Activated CD4-positive, alpha-beta T cell treated with anti-CD3 and anti-CD28 coated beads, Interleukin-2, amount 50 U/mL, for 24 hours (primary cell): ENCODE measurements at places on chromosomes 4 and X.

DNA sequence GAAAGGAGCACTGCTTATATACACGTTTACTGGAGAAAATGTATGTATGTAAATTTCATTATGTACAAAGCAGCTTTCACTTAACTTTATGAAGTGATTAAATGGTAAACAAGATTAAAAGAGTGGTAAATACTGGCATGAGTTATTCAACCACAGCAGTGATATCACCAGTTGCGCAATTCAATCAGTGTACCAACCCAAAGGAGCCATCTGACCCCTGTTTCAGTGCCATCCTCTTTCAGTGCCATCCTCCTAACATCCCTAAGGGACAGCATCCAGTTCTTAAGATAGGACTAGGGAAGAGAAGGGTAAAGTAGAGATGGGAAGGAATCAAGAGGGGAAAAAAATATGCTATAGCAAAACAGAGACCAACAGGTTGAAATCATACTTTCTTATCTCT, 16.2 kb downstream of the HPF1 start:
- DNase-seq: no peak

DNA sequence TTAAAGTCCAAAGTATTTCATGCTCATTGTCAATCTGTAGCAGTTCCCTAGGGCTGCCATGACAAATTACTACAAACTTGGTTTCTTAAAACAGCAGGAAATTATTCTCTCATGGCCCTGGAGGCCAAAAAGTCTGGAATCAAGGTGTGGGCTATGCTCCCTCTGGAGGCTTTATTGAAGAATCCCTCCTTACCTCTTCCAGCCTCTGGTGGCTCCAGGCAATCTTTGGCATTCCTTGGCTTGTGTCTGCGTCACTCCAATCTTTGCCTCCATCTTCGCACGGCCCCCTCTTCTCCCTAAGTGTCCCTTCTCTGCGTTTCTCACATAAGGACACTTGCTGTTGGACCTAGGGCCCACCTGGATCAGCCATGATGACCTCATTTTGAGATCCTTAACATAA, 170.4 kb downstream of the SMIM20 start:
- no peak for DNase-seq

DNA sequence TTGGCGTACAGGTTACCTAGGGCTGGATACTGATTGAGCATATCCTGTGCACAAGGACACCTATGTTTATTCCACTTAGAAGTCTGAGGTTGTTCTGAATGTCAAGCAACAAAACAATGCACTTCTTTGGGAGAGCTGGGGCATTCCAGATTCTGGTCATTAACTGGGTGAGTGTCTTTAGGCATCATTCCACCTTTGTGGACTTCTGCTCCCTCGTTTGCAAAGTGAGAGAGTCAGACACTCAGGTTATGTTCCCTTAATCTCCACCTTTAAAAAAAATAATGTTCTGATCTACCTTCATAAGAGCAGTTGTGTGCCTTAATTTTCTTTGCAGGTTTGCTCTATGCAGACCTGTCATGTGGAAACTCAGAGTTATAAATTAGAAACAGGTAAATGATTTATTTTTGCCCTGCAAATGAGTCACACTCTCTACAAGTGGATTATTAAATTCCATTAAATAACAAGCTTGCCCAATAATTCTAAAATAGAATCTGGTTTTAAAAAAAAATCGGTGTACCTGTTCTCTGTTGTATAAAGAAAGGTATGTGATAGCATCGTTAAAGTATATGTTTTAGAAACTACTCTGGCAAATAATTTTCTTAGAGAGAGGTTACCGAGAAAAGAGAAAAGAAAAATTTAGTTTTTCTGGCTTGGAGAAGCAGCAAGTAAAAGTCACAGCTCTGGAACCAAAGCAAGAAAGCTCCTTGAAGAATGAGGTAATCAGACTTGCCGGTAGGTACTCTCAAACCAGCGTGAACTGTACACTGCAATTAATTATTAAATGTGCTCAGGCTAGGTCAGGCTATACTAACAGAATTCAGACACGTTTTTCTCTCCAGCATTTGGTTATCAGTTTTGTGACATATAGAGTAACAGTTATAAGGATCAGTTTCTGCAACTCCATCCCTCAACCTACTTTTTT, 93.2 kb downstream of the SORBS2 start:
- DNase-seq: no peak

DNA sequence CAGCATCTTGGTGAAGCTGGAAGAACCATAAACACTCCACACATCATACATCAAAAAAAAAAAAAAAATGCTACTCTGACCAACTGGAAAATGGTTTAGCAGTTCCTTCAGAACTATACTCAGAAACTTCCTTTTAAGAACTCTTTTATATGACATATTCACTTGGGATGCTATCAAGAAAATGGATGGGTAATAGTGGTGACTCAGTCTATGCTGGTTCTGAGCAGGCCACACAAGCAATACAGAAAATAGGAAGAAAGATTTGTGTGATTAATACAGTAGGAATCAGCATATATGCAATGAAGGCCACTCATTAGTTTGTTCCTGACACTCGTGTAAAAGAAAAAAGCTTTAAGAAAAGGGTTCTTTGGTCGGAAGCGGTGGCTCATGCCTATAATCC, 123.5 kb upstream of the FAT4 start:
- DNase-seq: no peak

DNA sequence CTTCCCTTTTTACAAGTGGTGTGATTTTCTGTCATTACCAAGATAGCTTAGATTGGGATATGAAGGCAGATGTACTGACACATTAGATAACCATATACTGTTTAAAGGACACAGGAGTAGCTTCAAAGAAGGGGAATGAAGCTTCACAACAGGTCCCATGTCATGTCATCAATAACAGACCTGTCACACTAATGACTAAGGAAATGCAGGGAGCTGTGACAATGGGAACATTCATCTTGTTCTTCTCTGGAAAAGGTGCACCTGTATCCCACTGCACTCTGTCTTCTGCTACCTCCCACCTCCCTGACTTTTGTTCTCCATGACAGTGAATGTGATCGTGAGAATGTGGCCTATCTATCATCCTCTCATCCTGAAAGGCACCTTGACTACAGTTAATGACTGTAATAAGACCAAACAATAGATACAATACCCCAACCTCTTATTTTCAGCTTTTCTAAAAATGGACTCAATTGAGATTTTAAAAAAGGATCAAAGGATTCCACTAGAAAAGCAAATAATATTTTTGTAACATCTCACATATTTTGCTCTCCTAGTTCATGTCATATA, 472.5 kb downstream of the STPG2 start:
- no peak for DNase-seq

DNA sequence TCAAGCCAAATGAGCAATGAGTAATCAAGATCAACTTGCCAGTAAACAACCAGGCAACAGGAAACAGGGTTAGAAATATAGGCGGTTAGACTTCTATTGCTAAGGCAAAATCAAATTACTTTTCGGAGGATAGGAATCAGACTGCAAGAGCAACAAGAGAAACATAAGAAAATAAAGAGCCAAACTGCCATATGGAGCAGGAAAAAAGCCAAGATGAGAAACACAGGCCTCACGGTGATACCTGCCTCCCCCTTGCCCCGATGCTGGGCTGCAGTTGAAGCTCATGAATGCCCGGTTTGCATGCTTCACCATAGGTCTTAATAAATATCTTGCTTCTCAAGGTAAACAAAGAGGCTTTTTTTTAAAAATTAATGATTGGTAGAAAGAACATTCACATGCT, 158.4 kb upstream of the MAGEC2 start:
- DNase-seq: no peak

DNA sequence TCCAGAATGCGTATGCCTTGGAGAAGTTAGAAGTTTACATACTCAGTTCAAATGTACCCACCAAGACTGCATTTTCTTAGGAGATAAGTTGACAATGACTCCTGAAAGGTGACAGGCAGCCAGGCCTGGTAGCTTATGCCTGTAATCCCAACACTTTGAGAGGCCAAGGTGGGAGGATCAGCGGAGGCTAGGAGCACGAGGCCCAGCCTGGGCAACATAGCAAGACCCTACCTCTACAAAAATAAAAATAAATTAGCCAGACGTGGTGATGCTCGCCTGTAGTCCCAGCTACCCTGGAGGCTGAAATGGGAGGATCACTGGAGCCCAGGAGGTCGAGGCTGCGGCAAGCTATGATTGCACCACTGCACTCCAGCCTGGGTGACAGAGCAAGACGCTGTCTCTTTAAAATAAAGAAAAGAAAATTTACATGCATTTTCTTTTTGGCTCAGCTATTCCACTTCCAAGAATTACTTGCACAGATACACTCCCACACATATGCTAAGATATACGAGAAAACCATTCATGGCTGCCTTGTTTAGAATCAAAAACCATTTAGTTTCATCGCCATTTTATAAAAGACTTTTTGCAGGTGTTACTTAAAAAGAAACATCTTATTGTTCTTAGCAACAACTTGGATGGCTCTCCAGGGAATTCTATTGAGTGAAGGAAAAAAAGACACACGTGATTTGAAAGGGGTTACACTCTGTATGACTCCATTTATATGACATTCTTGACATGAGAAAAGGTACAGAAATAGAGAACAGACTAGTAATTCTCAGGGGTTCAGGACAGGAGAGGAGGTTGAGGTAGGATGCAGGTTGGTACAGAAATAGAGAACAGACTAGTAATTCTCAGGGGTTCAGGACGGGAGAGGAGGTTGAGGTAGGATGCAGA, 66.3 kb downstream of the DHRSX start:
- no peak for DNase-seq

- DNase-seq: no peak
Measured at GRCh38 chrX:108114541-108114940, 23.0 kb downstream of the ATG4A start.

DNA sequence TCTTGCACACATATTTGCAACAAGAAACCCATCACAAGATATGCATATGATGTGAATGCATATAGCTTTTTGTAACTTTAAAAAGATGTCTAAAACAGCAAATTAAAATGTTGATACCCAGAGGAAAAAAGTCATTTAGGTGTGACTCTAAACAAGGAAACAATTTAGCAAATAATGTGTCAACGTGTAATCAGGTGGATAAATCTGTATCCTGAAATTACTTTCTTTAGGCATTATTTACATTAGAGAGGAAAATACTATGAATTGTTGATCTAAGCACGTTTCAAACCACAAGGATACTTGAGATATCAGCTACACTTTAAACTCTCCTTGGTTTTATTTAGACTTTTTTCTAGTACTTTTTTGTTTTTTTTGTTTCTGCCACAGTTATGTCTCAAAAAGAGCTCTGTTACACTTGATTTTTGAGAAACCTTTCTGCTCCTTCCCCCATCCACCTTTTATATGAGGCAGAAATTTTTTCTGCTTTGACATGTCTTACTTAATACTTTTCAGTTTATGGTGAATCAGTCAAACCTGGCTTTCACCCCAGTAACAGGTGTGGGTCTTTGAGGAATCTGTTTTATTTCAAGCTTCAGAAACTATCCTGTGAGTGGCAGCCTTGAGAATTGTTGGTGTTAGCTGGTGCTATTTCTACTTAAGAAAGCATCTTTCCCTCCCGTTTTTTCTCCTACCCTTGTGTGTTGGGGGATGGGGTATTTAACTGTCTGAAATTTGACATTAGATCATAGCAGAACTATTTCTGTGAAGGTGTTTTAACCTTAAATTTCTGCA, 1.9 kb downstream of the NPNT start:
- DNase-seq: no peak

- no peak for DNase-seq
Measured at GRCh38 chrX:96405842-96406241, 278.8 kb upstream of the DIAPH2 start.

GRCh38 chr4:39883646-39884045, 94.1 kb downstream of the PDS5A start:
- no peak for DNase-seq

DNA sequence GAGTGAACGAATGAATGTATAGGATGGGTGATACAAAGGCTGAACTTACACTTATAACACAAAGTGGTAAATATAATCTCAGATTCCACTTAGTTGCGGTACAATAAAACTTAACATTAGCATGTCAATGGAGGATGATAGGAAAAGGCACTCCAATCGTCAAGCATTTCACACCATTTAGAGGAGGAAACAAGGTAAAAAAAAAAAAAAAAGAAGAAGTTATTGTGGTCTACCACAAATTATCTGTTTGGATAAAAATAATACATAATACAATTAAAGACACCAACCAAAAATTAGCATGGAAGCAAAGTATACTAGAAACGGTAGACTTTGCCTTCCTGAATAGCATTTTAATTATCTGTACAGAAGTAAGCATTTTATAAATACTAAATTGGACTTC, 205.5 kb downstream of the PPP3CA start:
- no peak for DNase-seq

- no peak for DNase-seq
Measured at GRCh38 chr4:146787731-146788130, 149.0 kb downstream of the POU4F2 start.

DNA sequence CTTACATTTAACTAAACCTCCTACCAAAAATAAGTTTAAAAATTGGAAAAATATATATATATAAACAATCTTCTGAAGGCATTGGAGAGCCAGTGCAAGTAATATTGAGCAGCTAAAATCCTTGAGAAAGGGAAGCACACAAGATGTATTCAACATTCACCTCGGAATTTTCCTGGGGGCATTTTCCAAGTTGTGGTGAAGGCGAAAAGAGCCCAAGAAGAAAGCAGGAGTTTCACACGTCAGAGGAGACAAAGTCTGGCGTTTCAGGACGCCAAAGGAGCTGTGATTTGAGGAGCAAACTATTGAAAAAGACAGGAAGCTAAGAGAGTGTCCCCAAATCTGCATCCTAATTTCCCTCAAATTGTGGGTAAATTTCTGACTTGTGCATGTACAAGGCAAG, 9.1 kb upstream of the GASK1B start:
- DNase-seq: no peak
